ENCODE measurements at places on chromosomes 12 and 14.
A peak's percentile ranks its signal among the peaks of the same experiment; 100 is the strongest.

DNA sequence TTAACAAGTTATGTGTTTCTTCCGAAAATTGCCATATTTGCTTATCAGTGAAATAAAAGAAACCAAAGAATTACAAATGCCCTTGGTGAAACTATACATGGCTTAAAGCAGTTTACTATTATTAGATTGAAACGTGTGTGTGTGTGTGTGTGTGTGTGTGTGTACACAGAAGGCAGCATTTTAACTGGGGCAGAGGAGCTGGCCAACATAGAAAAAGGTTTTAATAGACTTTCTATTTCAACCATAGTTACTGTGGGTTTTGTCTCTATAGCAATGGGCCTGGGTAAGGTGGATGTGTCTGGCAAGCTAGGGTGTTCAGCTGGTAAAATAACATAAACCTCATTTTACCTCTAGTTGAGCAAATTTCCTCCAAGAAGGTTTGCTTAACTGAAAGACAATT lies 6.5 kb downstream of the PRICKLE1 start:
- no peak for DNase-seq

- no peak for DNase-seq
These were observed 296.3 kb upstream of the PRKD1 start for GRCh38 chr14:30223966-30224365.

- no peak for DNase-seq
These were observed 178.1 kb upstream of the DDHD1 start for GRCh38 chr14:53331247-53331646.

DNA sequence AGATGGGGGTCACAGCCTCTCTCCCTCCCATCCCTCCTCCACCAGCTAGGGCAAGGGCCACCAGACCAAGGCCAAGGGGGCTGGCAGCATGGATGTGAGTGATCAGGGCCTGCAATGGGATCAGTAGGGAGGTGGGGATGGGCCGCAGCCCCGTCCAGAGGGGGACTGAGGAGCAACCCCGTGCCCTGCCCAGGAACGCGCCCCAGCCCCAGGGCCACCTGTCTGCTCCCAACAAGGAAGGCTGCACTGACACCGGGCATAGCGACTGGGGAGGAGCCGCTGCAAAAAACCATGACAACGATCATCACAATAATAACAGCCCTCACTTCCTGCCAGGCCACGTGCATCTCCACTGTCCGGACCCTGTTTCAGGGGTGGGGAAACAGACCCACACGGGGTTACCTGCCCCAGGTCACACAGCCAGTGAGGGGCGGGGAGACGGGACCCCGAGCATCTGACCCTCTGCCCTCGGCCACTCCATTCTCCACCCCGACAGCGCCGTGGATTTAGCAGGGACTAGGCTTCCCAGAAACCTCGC lies 24.3 kb downstream of the NCOR2 start:
- DNase-seq, result no peak

DNA sequence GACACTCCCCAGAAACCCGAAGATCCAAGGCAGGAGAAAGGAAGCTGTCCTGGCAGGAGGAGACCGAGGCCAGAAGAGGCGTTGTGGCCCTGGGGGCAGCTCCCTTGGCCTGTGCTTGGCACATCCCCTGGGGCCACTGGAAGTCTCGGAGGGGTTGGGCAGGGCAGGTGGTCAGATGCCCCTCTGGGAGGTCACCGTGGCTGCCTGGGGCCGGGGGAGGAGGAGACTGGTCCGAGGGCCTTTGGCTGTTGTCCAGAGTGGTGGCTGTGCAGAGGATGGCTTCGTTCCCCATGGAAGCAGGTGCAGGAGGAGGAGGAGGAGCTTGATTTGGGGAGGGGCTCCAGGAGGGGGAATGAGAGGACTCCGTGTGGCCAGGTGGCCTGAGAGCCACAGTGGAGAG lies 3.3 kb upstream of the NUDT14 start:
- no peak for DNase-seq

GRCh38 chr12:94255006-94255405 lies 106.6 kb downstream of the PLXNC1 start:
- DNase-seq, result no peak

DNA sequence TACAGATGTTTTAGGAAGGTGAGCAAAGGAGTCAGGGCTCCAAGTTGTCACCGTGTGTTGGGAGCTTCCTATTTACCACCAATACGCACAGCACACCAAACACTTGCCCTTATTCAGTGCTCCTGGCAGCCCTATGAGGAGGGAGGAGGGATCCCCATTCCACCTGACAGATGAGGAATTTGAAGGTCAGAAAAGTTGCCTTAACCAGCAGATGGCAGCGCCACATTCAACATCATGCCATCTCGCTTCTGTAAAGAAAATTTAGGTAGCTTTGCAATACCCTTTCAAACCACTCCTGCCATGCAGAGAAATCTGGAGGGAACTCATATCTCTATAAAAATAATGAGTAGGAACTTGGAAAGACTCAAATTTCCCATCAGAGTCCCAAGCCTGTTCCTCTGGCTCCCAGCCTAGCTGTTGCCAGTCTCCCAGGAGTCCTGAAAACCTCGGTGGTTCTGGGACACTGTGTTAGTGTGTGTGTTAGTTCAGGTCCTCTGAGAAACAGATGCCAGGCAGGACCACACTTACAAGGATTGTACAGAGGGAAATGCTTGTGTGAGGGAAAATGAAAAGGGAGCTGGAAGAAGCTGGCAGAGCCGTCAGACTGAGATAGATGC lies 410.5 kb downstream of the MED13L start:
- no peak for DNase-seq

DNA sequence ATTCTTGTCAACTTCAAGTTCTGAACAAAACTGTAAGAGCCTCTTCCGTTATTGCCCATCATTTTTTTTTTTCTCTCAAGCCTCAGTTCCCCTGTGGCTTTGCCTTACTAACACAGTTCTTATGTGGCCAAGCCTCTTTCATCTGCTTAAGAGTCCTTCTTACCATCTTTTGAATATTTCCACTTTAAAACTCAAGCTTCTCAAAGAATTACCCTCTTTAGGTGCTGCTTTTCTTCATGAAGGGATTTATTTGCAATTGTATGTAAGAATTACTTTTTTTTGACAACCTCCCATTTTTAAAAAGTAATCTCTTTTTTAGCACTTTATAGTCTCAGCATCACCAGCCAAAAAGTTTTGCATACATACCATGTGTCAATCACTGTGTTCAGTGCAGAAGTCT lies 240.2 kb upstream of the RMST start:
- DNase-seq, result no peak

DNA sequence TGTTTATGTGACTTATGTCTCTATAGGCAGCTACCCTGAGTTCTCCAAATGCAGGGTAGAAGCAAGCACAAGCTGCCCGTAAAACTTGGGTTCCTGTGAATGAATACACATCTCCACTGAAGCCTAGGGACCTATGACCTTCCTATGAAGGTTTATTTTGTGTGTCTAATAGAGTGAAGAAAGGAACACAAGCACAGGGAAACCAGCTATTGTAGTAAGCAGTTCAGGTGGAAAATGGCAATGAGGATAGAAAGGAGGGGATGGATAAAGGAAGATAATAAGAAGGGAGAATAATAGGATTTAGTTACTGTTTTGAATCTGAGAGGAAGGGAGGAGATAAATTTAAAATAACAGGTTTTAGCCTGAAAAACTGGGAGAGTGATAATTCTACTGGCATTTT lies 2.4 kb downstream of the PFKM start:
- DNase-seq, result no peak

DNA sequence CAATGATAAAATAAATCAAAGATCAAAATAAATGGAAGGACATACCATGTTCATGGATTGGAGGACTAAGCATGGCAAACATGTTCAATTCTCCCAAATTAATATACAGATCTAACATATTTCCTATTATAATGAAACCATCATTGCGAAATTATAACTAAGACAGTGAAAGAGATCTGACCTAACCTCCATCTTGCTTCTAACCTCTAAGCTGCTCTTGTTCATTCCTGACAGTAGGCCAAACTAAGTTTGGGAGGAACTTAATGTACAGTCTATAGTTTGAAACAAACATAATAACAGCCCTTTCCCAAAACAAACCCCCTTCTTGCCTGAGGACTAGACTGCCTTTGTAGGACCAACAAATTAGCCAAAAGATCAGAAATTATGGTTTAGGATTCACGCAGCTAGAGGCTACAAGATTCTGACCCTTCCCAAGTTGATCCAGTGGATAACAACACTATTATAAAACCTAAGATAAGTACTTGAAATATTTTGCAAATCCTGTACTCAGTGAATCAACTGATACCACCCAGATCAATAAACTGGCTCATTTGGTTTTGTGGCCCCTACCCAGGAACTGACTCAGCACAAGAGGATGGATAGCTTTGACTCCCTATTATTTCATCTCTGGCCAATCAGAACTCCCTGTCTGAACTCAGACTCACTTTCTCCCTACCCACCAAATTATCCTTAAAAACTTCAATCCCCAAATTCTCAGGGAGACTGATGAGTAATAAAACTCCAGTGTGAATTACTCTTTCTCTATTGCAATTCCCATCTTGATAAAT lies 41.7 kb upstream of the OR5AU1 start:
- DNase-seq, result no peak

- peak; percentile 49 for DNase-seq
These were observed at the start of gene CACNB3 for GRCh38 chr12:48817873-48818830. CACNB3 (plus strand) TSS chr12:48818496; CDS start chr12:48818930, 434 bp downstream.

DNA sequence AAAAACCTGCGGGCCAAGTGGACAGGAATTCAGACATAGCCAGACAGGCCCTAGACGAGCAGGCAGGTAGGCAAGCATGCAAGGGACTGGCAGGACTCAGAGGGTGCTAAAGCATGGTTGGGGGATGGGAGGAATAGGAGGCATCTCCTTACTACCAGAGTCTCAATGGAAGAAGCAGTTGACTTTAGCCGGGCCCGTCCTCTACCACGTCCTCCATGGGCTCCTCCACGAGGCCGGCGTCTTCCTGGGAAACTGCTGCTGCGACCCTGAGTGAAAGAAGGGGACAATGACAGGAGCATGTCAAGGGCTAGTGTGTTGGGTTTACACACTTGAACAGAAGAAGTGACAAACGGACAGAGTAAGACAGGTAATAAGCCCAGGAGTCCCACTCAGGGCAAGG lies 11.6 kb downstream of the KMT2D start:
- no peak for DNase-seq

DNA sequence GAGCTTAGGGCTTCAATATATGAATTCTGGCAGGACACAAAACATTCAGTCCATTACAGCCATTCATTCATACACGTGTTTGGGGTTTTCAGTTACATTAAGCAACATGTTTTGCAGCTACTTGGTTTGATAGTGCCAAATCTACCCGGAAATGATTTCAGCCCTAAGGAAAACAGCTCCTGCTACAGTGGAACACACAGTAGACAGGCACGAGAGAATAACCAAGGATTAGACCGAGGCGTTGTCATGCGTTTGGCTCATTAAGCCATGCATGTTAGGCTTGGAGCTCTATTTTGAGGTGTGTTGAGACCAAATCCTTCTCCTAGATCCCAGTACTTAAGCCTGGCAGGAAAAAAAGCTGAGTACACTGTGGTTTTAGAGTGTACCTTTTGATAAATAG lies 177.4 kb downstream of the PRKCH start:
- DNase-seq, result no peak

DNA sequence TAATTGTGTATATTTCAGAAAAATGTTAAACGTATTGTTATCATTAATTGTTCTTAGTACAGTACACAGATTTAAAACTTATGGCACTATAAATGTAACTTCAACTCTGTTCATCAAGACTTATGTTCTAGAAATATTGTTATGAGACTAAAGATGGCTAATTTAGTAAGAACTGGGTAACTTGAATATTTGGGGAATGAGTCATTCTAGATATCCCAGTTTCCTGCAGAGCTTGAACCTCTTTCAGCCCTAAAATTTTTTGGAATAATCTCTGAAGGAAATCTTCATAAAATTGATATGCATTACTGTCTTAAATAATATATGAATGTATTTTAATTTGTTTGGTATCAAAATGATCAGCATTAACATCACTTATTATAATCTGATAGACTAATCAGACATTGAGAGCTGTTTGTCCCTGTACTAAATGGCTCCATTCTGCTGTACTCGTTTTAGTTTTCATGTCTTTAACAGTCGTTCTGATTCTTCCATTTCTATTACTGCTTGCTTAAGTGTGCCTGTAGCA lies 87.1 kb downstream of the VEZT start:
- DNase-seq, result no peak

Measured in stimulated activated CD4-positive, alpha-beta T cell treated with anti-CD3 and anti-CD28 coated beads, TNF-alpha, amount 100 ng/mL, for 48 hours (primary cell).